ENCODE measurements at places on chromosomes 5 and 9. TPM values are rescaled to one million over a fixed set of nuclear protein-coding genes. Genes with fewer than 3 reads are reported as not detected.

IFNE gene
- 3.2 TPM for total RNA-seq

LCN1 gene
- total RNA-seq, result not detected

DNA sequence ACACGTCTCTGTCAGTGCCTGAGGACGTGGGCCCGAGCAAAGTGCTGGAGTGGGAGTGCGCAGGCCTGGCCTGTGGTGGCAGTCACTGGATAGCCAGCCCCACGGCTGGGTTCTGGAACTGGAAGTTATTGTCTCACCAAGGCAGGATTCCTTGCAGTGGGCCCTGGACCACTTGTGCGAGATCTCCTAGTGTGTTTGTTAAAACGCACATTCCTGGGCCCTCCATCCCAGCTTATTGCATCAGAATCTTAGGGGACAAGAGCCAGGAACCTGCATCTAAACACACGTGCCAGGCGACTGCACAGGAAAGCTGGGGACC is 26.9 kb downstream of the PTPA start:
- DNase-seq, result no peak

- DNase-seq, result no peak
Observed at GRCh38 chr9:33415501-33416038, 13.2 kb upstream of the AQP7 start.

GRCh38 chr9:12054235-12054634 is 639.0 kb upstream of the TYRP1 start:
- no peak for DNase-seq

- no peak for DNase-seq
Observed at GRCh38 chr9:137236936-137237421, 4.1 kb upstream of the TUBB4B start.

- no peak for DNase-seq
Observed at GRCh38 chr5:171432583-171433351, 13.3 kb downstream of the FGF18 start.

GRCh38 chr9:129126749-129127618 is 15.8 kb downstream of the PTPA start:
- no peak for DNase-seq

Data from vagina (tissue), 2 donors.